Activated naive CD8-positive, alpha-beta T cell treated with anti-CD3 and anti-CD28 coated beads, Interleukin-2, amount 10 ng/mL, durations not matched to agents 7 days and 5 days (primary cell): ENCODE measurements at places on chromosomes 3 and 15. TPM values are rescaled to one million over a fixed set of nuclear protein-coding genes. Genes with fewer than 3 reads are reported as not detected.

DNA sequence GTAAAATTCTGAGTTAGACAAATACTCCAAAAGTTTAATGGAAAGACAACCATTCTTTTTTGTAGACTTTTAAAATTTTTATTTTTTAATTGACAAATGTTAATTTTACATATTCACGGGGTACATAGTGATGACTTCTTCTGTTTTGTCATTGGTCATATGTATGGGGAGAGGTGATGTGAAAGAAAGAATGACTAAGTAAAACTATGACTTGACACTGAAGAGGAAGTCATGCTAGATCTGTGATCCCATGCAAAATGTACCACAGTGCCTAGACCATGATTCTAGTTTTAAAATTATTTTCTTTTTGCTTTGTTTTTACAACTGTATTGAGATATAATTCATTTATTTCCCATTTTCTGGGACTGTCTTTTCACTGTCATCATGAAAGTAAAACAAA is 281.6 kb downstream of the MBNL1 start:
- no peak for DNase-seq

GRCh38 chr3:33941804-33942203 is 143.4 kb downstream of the PDCD6IP start:
- no peak for DNase-seq

- DNase-seq, result no peak
These were observed 300.0 kb downstream of the CHST2 start for GRCh38 chr3:143419611-143420010.

DNA sequence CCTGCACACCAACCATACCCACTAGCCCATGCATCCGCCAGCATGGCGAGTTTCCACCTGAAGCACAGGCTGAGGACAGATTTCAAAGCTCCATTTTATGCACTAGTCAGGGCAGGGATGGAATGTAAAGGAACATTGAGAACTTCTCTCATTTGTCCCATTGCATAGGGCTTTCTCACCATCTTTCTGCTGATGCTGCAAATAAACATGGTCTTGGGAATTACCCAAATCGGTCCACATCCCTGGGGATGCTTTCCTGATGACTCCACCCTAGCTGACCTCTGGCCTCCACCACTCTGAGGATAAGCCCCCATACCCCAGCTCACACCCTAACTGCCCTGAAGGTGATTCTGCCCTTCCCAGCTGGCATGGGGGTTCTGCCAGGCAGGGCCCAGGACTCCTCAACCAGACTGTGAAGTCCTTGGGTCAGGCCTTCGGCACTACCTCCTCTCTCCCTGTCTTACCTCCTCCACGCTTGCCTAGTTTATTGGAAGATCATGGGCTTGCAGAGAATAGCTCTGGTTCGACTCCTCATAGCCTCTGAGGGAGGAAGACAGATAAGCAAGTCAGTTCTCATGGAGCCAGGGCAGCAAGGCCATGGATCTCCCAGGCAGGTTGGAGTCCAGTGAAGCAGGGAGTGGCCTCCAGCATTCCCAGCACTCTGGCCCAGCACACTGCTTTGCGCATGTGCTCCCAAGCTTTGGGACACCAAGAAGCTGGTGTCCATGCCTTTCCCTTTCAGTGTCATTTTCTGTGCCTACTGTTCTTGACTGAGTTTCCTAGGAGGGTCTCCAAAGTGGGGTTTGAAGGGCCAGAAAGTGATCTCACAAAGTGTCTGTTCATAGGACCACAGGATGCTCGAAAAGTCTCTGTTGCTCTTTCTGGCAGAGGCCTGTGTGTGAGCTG is 27.6 kb upstream of the XYLB start:
- DNase-seq, result no peak

DNA sequence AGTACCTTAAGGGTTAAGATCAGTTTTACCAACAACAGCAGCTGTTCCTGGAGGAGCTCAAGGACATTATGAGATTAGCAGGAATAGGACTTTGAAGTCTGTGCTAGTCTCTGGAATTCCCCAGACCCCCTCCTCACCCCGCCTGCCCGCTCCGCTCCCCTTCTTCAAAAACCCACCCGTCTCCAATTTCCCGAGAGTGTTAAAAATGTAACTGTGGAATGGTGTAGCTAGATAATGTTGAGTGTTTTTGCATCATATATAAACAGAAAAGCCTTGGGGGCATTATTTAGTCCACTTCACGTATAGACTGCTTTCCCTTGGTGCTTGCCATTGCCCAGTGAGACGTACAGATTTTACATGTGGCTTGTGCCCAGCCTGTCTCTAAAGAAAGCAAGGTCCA is 65.0 kb upstream of the SEMA6D start:
- no peak for DNase-seq

GRCh38 chr3:186775999-186776398 is 7.4 kb upstream of the EIF4A2 start:
- DNase-seq, result no peak

The SSUH2 gene
- total RNA-seq, result not detected

The SCAANT1 gene
- total RNA-seq, result not detected
